CD4-positive, alpha-beta T cell treated with Interleukin-6 at 100 ng/mL for 8 hours (primary cell): ENCODE measurements at places on chromosomes 3 and 15.

DNA sequence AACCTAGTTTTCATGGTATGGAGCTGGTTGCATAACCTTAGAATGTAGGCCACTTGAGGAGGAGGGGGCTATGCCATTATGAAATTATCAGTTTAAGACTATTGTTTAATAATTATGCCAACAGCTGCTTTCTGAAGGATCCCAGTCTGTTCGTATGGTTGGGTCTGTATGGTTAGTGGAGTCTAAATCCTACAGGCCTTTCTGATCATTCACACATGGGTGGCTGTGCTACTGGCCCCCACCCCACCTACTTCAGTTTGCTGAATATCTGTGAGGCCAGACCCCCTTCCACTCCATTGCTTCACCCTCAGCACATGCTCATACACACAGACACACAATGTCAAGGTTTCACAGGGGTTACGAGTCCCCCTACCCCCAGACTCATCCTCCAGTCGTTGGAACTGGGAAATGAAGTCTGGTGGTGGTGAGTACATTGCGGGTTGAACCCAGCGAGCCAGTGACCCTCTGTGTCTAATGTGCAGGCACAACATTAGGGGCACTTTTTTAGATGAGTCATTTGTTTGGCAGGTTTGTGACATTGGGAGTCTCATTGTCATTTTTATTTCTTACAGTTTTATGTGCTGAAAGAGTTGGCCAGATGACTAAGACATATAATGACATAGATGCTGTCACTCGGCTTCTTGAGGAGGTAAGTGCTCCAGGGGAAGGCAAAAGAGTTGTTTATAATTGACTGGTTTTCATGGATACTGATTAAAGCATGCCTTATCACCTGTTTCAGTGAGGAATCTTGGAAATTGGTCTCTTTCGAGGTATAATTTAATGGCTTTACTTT, 85.3 kb downstream of the TRAK1 start:
- no peak for DNase-seq

DNA sequence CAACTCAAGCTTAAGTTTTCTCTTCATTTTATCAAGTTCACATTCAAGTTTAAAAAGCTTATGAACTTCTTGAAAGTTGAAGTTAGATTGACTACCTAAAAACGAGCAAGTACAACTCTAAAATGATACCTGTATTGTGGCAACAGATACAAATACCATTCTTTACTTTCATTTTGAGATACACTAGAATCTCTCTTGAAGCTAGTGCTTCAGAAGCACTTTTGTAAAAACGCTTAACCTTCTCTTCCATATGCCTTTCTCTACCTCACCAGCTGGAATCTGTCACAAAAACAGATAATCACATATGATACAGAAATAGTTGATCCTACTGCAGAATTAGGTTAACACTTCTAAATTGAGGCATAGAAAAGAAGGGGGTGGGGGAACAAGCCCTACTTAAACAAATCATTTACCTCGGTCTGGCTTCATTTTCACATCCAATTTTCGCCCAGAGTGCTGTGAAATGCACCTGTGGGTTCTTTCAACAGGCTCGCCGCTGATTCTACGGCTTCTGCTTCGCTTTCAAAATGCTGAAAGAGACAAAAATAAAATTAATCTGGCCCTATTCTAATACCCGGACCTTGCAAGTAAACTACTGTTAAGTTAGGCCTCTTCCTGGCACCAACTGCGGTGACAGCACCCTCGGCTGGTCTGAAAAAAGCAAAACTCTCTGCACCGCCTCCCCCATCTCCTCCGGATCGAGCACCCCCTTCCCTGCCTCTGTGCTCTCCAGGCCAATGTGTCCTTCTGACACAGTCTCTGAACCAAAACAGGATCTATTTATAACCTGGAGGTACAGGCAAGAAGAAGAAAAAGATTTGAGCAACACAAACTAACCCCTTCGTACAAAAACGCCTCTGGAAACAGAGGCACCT, 1.4 kb downstream of the ATOSA start:
- DNase-seq = peak; percentile 59

GRCh38 chr15:80455051-80455648, 51.0 kb downstream of the ARNT2 start:
- no peak for DNase-seq

DNA sequence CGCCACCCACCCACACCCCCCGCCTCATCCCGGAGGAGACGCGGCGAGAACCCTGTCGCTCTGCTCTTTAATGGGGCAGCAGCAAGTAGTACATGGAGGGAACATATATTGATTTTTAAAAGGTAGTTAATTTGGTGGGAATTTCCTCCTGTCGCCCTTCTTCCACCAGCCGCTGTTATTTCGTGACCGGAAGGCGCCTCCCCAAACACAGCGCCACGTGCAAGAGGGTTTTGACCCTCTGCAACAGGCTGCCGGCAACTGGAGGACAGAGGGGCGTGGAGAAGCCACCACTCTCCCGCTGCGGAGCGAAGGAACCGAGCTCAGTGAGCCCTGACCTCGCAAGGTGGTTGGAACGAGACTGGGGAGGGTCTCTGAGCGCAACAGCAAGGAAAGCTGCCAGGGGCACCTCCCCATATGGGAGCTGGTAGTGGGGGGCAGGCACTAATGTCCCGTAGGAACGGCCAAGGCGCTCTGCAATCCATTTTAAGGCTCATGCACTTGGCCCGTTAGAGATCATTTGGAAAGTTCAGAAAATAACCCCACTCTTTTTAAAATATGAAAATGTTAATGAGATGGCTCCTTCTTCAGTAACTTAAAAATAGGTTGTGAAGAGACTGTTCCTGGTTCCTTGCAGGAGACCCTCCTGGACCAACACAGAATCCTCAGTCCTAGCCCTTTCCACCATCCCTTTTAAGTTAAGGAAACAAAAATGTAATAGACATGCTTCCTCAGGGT, 4.3 kb downstream of the ONECUT1 start:
- no peak for DNase-seq

- no peak for DNase-seq
Observed at GRCh38 chr3:195591220-195591619, 7.5 kb upstream of the APOD start.

DNA sequence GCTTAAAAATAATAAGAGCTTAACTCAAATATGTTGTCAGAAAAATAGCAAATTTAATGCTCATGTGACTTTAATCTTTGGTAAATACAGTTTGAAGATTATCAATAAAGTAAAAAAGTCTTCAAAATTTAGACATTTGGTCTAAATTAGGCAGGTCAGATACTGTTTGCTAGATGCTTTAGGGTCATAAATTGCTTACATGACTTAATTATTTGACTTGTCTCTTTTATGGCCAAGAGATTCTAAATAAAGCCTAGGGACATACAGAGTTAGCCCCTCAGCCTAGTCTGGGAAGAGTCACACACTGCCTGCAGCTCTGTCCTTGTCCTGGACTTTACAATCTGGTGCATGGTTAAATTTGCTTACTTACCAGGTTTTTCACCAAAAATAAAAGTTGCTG, 198.3 kb upstream of the LRRFIP2 start:
- no peak for DNase-seq

GRCh38 chr3:42101481-42101880, 10.3 kb downstream of the TRAK1 start:
- no peak for DNase-seq

GRCh38 chr3:51568996-51569395, 30.5 kb downstream of the RAD54L2 start:
- no peak for DNase-seq

DNA sequence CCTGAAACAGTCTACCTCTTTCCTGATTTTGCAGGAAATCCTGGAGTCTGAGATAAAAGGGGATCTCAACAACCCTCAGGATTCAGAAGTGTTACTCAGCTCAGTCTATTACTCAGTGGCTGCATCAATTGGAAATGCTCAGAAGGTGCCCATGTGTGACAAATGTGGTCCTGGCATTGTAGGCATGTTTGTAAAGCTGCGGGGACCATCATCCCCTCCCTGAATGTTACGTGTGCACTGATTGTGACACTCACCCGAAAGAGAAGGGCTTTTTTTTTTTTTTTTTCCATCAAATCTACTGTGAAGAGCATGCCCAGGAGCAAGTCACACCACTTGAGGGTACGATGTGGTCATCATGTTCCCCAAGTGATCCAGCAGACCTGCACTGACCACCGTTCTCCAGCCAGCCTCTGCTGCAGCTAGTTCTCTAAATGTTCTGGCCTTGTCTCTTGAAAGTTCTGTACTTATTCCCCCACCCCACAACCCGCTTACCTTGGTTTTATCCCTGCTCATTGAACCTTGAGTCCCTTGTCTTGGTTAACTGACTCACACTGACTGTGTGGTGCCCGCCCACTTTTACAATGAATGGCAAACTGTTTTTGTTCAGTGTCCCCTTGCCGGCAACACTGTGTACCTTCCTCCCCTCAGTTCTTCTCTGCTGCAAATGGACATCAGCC, 19.8 kb downstream of the ST3GAL6 start:
- no peak for DNase-seq

GRCh38 chr3:94349310-94349878, 286.5 kb downstream of the NSUN3 start:
- no peak for DNase-seq

DNA sequence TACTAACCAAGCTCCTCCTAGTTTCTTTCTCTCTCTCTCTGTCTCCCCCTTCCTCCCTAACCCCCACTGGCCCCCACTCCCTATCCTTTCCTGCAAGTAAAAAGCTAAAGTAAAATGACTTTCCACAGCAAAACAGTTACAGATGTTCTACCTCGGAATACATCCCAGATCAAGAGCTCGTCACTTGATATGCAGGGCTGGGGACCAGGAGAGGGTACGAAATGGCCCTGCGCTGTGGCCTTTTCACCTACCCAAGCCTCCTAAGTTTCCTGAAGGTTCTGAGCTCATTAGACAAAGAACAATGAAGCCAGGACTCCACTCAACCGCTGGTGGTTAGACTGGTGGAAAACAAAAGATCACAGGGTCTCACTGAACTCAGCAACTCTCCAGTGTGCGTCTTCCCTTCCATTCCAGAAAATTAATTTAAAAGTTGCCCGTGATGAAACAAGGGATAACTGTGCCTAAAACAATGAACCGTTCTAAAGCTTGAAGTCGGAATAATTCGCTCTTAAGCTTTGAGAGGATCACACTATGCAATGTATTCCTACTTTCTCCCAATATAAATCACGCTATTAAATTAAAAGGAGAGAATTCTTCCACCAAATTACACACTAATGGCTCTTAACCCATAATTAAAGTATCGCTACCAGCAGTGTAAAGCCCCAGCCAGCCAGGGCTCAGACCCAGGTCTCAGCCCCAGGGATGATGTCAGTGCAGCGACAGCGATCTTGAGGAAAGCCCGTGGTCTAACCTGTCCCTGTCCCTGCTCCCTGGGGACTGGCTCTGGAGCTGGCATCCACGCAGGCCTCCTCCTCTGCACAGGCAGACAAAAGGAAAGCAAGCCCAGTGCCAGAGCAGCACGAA, 5.0 kb downstream of the VGLL4 start:
- no peak for DNase-seq

DNA sequence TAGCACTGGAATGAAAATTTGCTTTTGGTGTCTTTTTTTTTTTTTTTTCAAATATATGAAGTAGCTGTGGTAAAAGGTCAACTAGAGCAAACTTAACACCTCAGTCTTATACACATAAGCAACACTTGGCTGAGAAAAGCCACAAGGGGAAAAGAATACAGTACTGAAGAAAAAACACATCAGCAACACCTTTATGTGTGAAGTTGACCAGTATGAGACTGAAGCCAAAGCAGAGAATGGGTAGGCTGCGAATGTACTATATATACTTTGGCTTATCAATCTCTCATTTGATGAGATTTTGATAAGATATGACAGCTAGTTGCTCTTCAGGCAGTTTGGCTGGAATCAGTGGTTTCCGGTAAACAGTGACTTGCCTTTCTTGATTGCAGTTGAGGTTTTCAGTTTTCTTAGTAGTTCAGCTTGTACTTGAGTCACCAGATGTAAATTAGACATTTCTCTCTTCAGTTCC, 22.0 kb upstream of the ZCWPW2 start:
- peak; percentile 55 for DNase-seq

- no peak for DNase-seq
Observed at GRCh38 chr15:80242132-80242769, 9.8 kb downstream of the CTXND1 start.

- DNase-seq = no peak
Observed at GRCh38 chr3:129432036-129432435, 3.6 kb upstream of the EFCAB12 start.

DNA sequence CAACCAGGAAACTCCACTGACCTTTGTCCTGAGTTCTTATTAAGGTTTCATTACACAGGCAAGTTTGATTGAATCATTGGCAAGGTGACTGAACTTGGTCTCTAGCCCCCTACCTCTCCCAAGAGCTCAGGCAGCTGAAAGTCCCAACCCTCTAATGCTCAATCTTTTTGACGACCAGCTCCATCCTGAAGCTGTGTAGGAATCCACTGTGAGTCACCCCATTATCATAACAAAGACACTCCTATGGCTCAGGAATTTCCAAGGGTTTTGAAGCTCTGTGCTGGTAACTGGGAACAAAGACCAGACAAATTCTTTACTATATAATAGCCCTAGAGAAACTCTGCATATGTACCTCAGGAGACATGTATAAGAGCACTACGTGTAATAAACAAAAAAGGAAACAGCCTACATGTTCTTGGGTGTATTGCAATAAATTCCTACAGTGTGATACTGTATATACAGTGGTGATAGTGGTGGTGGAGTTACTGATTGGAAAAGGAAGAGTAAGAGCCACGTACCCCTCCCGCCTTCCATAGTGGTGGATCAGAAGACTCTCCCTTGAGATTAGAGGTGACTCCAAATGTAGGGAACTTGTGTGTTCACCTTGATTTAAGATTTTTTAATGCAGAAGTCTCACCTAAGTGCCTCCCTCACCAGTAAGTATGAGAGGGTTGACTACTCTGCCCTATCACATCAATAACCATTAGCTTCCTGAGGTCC, 116.6 kb downstream of the ST8SIA2 start:
- no peak for DNase-seq

DNA sequence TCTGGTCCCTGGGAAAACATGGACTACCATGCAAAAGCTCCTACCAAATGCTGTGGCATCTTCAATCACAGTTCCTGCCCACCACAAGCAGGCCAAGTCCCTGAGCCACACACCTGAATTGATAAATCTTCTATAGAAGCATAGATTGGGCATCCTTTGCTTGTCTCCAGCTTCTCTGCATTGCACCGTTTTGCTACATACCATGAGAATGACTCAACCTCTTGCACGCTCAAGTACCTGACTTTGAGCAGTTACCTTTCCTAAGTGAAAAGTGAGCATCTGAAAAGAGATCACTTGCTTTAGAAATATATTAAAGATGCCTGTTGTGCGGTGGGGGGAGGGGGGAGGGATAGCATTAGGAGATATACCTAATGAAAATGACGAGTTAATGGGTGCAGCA, 31.3 kb downstream of the GATM start:
- DNase-seq = no peak

- no peak for DNase-seq
Observed at GRCh38 chr3:105387122-105387751, 20.5 kb downstream of the ALCAM start.

DNA sequence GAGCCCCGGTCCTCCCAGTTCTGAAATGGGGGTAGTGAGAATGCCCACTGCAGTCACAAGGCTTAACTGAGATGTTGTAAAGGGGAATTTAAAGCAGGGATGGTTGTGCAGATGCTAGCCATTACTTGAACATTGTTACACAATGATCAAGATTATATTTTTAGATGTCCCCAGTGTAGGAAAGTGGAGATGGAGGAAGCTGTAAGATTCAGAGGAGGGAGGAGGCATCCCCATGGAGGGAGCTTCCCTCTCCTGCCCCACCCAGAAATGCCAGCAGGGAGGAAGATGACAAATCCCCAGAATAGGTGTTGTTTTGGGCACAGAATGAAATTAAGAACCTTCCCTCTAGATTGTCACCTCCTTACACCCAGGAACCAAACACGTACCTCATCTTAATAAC, 46.1 kb downstream of the EFCAB12 start:
- DNase-seq = no peak
